Airway epithelial cell (primary cell): ENCODE measurements at places on chromosomes 1 and 21. TPM values are rescaled to one million over a fixed set of nuclear protein-coding genes. Genes with fewer than 3 reads are reported as not detected.

TSSK3 gene
- 0.21 TPM in 1 of 2 replicates, not detected in the other for total RNA-seq

SDCCAG8 gene
- total RNA-seq: 23.3 and 43.4 TPM in 2 replicates

GJA8 gene
- not detected in 2 replicates for total RNA-seq

RAB3B gene
- 4.7 and 6.7 TPM in 2 replicates for total RNA-seq

AIRE gene
- total RNA-seq: not detected in 2 replicates

CNR2 gene
- total RNA-seq: not detected in 2 replicates

TDRKH gene
- 7.2 and 8.7 TPM in 2 replicates for total RNA-seq

GNG4 gene
- total RNA-seq: 0.05 and 0.21 TPM in 2 replicates

TIE1 gene
- not detected in 2 replicates for total RNA-seq

CRP gene
- not detected in 2 replicates for total RNA-seq

CNKSR1 gene
- 16.8 and 31.6 TPM in 2 replicates for total RNA-seq

SYNC gene
- total RNA-seq: 6.7 and 8.7 TPM in 2 replicates

UCK2 gene
- 76.5 and 88.7 TPM in 2 replicates for total RNA-seq

TMEM51 gene
- 21.3 and 24.9 TPM in 2 replicates for total RNA-seq

PDE9A gene
- 1.4 and 1.8 TPM in 2 replicates for total RNA-seq
